Eye (tissue), 1 donor: ENCODE measurements at places on chromosomes 6 and 20.
A peak's percentile ranks its signal among the peaks of the same experiment; 100 is the strongest.

- DNase-seq = no peak
Measured at GRCh38 chr20:61443443-61444126, 191.5 kb downstream of the CDH4 start.

GRCh38 chr20:8853805-8854338, 215.0 kb upstream of the PLCB4 start:
- peak; percentile 94 for DNase-seq

DNA sequence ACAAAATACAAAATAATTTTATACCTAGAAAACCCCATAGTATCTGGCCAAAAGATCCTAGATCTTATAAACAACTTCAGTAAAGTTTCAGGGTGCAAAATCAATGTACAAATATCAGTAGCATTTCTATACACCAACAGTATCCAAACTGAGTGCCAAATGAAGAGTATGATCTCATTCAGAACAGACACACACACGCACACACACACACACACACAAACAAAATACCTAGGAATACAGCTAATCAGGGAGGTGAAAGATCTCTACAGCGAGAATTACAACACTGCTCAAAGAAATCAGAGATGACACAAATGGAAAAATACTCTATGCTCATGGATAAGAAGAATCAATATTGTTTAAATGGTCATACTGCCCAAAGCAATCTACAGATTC, 49.2 kb downstream of the TOMM6 start:
- DNase-seq = no peak

DNA sequence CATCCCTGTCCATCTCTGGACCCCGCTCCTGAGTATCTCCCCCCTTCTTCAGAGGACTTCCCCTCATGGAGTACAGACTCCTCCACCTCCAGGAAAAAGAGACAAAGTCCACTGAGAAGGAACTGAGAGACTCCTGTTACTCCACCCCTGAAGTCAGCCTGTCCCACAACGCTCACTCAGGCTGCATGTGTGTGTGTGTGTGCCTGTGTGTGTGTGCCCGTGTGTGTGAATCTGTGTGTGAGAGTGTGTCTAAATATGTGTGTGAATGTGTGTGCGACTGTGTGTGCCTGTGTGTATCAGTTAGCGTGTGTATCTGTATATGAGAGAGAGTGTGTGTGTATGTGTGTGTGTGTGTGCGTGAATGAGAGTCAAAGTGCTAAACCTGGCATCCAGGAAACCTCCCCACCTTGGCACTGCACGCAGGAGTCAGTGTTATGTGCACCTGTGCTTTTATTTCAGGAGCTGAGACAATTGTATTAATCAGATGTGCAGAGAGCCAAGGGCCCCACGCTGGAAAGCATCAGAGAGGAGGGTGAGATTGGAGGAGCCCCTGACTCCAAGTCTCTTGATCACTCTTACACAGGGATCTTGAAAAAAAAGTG, 39.0 kb downstream of the HLA-A start:
- DNase-seq = no peak

- peak; percentile 30 for DNase-seq
Measured at GRCh38 chr20:10113746-10114145, 79.0 kb downstream of the ANKEF1 start.

DNA sequence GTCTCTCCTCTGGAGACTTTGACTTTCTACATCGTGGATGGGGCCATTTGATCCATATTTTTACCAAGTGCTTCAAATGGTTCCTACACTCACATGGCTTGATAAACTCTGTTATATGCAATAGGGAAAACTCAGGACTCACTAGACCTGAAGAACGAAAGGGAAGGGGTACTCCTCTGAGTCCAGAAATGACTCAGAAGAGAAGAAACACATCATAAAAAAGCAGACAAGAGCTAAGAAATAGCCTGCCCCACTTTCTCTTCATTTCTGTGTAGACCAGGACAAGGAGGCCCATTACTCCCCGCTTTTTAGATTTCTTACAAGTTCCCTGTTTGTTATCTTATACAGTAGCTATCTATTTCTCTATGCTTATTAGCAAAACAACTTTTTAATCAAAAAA, 369.8 kb upstream of the ARID1B start:
- no peak for DNase-seq

DNA sequence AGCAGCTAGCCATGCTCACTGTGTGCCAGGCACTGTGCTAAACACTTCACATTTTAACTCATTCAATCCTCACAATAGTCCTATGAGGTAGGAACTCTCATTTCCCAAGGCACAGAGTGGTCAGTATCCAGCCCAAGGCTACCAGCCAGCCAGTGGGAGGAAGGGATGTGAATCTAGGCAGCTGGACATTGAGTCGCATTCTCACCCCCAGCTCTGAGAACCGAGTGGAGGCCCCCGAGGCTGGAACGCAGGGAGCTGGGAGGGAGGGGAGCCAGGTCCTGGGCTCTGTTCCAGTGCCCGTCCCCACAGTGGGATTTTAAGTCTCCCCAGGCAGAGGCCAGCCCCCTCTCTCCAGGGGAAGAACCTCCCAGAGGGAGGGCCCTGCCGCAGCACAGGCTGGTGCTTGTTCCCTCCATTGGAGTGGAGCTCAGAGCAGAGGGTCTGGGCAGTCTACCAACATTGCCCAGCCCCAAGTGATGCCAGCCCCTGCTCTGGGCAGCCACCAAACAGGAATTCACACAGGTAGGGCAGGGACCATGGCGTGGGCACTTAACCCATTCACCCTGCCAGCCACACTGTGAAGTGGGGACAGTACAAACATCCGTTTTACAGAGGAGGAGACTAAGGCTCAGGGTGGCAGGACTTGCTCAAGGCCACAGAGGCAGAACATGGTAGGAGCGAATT, 131.3 kb downstream of the CEBPB start:
- no peak for DNase-seq

DNA sequence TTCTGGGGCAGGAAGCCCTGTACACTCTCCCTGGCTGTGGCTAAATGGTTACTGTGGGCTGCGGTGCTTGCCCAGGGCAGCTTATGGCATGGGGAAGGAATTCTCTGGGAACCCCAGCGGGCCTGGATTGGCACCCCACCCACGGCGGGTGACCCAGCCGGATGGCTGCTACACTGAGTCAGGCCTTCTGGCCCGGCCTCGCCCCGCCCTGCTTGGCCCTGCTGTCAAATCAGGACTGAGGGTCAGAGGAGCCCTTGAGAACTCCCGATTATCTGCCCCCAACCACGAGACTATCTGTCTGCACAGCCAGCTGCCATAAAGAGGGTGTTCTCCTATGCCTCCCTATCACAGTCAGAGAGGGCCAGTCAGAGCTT, 7.3 kb upstream of the ITPR3 start:
- DNase-seq = no peak

- no peak for DNase-seq
Measured at GRCh38 chr6:39543095-39543494, 182.1 kb downstream of the KIF6 start.

GRCh38 chr6:144160431-144161005, 10.2 kb downstream of the STX11 start:
- no peak for DNase-seq
